CD4-positive, alpha-beta T cell treated with Interferon alpha-2 for 1 hour (primary cell): ENCODE measurements at places on chromosomes 6 and 20.

- no peak for DNase-seq
These were observed 106.4 kb upstream of the PDE10A start for GRCh38 chr6:165769401-165769800.

GRCh38 chr6:154931711-154932424 is 63.2 kb upstream of the TIAM2 start:
- DNase-seq, result no peak

GRCh38 chr6:164415832-164416563 is 893.4 kb downstream of the C6orf118 start:
- DNase-seq, result no peak

- no peak for DNase-seq
These were observed 434.8 kb downstream of the ADGRB3 start for GRCh38 chr6:69069881-69070280.

DNA sequence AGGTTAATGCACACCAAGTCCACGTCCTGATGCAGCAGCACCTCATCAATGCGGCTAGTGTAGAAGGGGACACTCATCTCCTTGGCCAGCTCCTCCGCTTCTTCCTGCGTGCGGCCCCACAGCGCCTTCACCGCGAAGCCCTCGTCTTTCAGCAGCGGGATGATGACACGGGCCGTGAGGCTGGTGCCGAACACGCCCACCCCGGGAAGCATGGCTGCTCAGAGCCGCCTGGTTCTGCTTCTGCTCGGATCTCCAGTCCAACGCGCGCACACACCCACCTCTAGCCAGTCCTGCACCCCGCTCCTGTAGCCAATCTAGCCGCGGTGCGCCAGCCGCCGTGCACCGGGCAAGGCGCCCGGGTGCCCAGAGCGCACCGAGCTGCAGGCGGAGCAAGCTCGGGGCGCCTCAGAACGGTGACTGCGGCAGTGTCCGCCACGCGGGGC is 700 bp downstream of the GFOD1 start:
- peak; percentile 52 for DNase-seq

DNA sequence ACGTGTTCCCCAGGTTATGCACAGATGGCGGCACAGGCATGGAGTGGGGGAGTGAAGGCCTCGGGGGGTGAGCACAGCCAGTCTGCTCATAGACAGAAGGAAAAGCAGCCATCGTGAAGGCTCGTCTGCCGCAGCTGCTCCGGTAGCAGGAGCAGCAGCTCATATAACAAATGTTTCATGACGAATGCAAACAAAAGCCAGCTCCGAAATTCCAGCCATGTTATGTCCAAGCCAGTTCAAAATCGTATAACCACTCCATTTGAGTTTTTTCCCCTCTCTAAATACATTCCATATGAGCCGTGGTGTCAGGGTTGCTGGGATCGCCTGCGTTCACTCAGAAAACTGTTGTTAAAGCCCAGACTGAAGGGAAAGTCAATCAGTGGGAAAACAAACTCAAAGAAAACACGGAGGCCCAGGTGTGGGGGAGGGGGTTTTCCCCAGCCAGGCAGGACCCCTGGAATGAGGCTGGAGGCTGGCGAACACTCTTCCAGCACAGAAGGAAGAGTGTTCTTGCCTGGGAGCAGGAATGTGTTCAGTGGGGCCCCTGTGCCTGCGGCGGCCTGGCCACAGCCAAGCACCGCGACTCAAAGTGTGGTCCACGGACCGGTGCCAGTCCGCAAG is 280.4 kb upstream of the TAB2 start:
- no peak for DNase-seq

DNA sequence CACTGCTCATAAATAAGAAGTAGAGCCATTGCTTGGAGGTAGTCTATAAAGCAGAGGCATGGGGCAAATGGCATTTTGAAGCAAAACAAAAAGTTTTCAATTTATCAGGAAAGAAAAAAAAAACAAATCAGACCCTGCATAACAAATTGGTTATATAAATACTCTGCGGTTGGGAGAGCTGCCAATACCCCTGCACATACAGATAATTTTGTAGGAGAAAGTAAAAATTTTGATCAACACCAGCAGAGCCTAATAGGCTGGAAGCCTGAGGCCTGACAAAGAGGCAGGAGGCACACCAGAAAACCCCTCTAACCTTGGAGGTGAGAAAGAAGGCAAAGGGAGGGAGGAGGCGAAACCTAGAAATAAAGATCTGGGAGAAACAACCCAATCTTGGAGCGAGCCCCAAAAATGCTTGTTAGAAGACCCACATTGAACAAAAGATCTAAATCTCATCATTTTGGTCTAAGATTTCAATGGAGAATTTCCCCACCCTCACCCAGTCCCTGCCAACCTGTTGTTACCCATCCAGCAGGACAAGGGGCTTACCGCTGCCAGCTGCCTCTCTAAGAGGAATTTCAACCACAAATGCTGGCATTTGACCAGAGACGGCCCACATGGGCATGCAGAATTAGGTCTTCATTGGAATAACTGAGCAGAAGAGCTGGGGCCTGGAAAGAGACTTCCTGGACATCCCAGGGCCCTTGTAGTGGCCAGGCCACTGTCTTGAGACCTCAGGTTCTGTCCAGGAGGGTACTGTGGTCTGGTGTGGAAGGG is 28.4 kb downstream of the FOXA2 start:
- DNase-seq, result no peak

GRCh38 chr6:157514659-157515496 is 133.9 kb downstream of the ZDHHC14 start:
- DNase-seq, result peak; percentile 36

DNA sequence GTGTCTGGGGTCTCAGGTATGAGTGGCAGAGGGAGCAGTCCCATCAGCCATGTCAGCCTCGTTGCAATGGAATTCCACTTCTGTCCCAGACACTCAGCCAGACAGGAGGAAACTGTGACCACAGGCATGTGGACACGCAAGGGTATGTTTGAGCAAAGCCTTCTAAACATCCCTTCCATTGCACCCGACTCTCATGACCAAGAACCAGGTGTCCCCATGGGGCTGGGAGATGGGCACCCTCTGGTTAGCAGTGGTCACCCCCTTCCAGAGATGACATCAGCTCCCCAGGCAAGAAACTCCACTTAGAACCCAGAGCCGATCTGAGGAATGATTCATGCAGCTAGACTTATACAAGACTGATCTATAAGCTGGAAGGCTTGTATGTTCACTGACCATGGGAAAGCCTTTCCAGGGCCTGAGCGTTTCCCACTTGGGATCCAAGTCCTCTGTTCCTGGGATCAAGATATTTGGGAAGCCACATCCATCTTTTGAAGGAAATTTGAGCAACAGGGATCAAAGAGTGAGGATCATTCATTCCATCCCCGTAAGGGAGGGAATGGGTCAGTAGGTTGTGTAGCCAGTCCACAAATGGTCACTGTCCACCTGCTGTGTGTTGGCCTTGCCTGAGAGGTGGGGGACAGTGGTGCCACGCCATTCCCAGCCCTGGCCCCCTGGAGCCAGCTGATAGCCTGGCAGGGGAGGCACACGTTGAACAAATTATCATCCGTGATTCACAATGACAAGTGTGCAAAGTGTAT is 3.9 kb upstream of the MRGBP start:
- DNase-seq, result no peak
